Liver (tissue), 10 donors: ENCODE measurements at places on chromosomes 1 and 21. TPM values are rescaled to one million over a fixed set of nuclear protein-coding genes. Genes with fewer than 3 reads are reported as not detected.

GRCh38 chr1:81682490-81682889 lies 118.2 kb upstream of the ADGRL2 start:
- DNase-seq: no peak

DNA sequence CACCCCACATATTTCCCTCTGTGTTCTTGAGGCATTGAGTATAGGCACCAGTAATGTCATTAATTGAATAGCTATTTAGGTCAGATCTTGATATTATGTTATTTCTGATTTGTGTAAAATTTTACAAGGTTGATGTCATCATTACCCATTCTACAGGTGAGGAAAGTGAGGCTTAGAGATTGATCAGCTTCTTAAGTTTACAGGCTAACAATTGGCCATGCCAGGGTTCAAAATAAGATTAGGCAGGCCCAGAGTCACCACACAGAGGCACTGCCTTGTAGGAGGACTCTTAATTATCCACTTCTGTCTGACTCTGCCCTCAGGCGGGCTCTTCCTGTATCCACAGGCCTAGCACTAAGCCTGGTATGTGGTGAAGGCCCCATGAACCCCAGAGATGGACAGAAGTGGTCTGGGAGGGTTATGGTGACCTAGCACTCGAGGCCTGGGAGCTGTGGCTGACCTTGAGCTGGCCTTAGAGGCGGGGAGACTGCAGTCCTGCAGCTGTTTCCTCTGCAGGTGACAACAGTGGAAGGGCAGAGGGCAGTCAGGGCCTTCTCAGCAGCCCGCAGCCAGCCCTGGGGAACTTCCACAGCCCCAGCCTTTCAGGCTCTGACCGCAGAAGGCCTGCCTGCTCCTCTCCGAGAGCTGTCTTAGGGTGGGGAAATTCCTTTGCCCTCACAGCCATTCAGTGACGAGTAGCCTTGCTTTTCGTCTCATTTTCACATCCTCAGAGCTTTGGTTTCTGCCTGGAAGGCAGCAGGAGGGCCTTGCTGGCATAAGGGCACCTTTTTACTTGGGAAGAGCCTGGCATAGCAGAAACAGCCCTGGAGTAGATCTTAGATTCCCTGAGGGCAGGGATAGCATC lies 12.2 kb downstream of the ZDHHC18 start:
- DNase-seq: no peak

- DNase-seq: no peak
Measured at GRCh38 chr1:3552176-3552575, 59.1 kb downstream of the MEGF6 start.

DNA sequence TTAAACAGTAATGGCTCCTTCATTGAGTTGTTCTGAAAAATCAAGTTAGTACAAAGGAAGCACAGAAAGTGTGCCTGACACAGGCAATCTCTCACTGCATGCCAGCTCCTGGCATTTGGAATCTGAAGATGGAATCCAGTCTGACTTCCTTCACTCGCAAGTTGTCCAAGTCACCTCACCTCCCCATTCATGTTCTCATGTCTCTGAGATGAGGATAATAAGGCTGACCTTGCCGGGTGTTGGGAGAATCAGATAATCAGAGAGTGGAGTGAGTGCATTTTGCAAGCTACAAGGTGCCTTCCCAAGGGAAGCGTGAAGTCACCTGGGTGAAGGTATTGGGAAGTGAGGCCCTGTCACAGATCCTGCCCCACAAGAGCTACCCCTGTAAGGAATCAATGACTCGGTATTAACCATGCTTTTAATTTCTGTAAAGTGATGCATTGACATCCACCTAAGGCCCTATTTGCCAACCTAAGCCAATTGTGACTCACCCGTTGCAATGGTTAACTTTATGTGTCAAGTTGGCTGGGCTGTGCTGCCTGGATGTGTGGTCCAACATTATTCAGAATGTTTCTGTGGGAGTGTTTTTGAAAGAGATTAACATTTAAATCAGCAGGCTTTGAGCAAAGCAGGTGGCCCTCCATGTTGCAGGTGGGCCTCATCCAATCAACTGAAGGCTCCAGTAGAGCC lies 62.5 kb upstream of the TARBP1 start:
- DNase-seq: no peak

- no peak for DNase-seq
Measured at GRCh38 chr1:98398092-98398491, 263.4 kb upstream of the SNX7 start.

DNA sequence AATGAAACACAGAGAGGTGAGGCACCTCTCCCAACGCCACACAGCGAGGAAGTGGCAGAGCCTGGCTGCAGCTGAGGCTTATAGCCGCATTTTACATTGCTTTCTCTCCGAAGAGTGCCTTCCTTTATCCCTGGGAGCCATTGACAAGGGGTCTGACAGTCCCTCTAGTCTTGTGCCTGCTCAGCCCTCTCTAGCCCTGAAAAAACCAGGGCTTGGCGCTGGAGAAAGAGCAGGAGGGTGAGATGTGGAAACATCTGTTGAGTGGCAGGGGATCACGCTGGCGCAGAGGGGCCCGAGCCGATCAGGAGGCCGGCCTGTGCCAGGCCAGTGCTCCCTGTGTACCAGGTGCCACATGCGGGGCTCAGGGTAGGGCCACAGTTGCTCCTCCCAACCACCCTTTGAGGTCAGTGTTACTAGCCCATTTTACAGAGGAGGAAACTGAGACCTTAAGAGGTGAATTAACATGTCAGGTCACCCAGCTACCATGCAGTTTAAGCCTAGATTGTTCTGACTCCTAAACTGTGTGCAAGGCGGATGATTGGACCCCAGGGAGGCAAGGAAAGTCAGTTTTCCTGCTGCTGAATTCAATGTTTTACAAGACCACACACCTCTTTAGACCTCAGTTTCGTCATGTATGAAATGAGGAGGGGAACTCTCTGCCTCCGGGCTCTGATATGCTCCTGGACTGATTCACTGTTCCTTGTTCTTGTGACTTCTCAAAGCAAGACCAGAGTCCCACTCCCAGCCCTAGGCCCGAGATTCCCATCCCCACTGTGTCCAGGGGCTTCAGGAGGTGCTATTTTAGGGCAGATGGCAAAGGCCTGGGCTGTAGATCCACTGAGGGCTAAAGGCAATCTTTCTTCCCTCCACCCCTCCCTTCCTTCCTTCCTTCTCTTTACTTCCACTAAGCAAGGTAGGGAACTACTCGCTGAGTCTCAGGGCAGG lies 28.0 kb upstream of the RUNX3 start:
- DNase-seq: no peak

DNA sequence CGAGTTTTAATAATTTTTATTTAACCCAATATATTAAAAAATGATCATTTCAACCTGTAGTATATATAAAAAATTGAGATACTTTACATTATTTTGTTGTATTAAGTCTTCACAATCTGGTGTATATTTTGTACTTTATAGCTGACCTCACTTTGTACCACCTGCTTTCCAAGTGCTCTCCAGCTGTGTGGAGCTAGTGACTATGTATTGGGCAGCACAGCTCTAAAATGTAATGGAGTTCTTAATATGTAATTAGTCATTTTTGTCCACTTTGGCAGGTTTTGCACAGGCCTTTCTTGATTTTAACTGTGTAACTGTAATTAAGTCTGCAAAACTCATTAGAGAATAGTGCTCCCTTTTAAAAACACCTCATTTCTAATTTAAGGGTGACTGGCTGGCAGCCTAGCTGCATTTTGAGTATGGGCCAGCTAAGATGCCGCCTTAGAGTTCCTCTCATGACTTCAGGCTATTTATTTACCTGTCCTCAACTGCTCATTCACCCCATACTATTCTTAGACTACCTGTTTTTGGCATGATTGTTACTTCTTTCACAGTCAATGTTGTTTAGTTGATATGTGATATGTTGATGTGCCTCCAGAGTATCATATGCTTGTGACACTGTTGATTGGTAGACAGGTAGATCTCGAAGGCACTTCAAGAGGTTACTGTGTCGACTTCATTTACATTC lies 43.2 kb downstream of the ZYG11B start:
- DNase-seq: no peak

LRRC7 gene
- total RNA-seq: 1.0 TPM
